ENCODE measurements at places on chromosomes 12 and 14. TPM values are rescaled to one million over a fixed set of nuclear protein-coding genes. Genes with fewer than 3 reads are reported as not detected.

TMEM63C gene
- polyA plus RNA-seq = not detected

DBX2 gene
- polyA plus RNA-seq = not detected

TCL1A gene
- 4,819 TPM for polyA plus RNA-seq

TRPV4 gene
- not detected for polyA plus RNA-seq

NRDE2 gene
- 9.9 TPM for polyA plus RNA-seq

RNASE2 gene
- polyA plus RNA-seq = not detected

ACSS3 gene
- polyA plus RNA-seq = not detected

FAM186B gene
- not detected for polyA plus RNA-seq

PHLDA1 gene
- polyA plus RNA-seq = 0.30 TPM

PTPRQ gene
- not detected for polyA plus RNA-seq

HOXC6 gene
- not detected for polyA plus RNA-seq

SMARCC2 gene
- 112 TPM for polyA plus RNA-seq

CLMN gene
- polyA plus RNA-seq = 11.6 TPM

ZNF10 gene
- 22.0 TPM for polyA plus RNA-seq

KCNA5 gene
- 0.47 TPM for polyA plus RNA-seq

THAP2 gene
- polyA plus RNA-seq = 14.3 TPM

PYGL gene
- polyA plus RNA-seq = 0.32 TPM

TSPAN11 gene
- not detected for polyA plus RNA-seq

COX8C gene
- polyA plus RNA-seq = not detected

C3AR1 gene
- polyA plus RNA-seq = not detected

ESR2 gene
- polyA plus RNA-seq = 1.6 TPM

ACOT6 gene
- polyA plus RNA-seq = not detected

RPL6 gene
- polyA plus RNA-seq = 541 TPM

PRIMA1 gene
- polyA plus RNA-seq = not detected

SOAT2 gene
- not detected for polyA plus RNA-seq

TPH2 gene
- not detected for polyA plus RNA-seq

TPPP2 gene
- polyA plus RNA-seq = not detected

PLEK2 gene
- polyA plus RNA-seq = not detected

RAD51AP1 gene
- polyA plus RNA-seq = 9.7 TPM

SMCO2 gene
- polyA plus RNA-seq = not detected

KCNC2 gene
- polyA plus RNA-seq = not detected

LPAR5 gene
- polyA plus RNA-seq = 25.2 TPM

OTX2 gene
- polyA plus RNA-seq = not detected

TAS2R7 gene
- not detected for polyA plus RNA-seq

KERA gene
- not detected for polyA plus RNA-seq

SLC17A8 gene
- polyA plus RNA-seq = not detected

PIWIL1 gene
- not detected for polyA plus RNA-seq

AMIGO2 gene
- polyA plus RNA-seq = 7.3 TPM

Data from naive B cell (primary cell).